ENCODE measurements at places on chromosomes 6 and 20.

DNA sequence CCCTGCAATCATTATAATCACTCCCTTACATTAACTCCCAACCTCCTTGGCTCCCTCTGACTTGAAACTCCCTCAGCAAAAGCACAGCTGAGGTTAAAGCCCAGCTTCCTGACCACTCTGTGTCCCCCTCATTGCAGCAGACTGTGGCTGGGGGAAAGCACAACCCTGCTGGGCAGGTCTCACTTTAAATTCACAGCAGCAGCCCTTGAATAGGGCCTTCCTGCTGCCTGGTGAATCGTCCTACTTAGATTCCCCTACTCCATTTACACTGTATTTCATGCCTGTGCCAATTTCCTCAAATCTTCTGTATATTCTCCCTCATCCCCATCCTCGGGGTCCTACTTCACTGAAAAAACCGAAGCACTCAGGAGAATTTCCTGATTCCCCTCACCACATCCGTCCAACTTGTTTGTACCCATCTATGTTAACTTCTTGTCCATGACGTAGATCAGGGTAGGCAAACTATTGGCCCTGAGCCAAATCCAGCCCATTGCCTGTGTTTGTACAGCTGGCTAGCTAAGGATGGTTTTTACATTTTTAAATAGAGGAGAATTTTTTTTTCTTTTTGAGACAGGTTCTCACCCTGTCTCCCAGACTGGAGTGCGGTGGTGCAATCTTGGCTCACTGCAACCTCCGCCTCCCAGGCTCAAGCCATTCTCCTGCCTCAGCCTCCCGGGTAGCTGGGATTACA lies 31.5 kb upstream of the GCM1 start:
- DNase-seq, result peak; percentile 22

DNA sequence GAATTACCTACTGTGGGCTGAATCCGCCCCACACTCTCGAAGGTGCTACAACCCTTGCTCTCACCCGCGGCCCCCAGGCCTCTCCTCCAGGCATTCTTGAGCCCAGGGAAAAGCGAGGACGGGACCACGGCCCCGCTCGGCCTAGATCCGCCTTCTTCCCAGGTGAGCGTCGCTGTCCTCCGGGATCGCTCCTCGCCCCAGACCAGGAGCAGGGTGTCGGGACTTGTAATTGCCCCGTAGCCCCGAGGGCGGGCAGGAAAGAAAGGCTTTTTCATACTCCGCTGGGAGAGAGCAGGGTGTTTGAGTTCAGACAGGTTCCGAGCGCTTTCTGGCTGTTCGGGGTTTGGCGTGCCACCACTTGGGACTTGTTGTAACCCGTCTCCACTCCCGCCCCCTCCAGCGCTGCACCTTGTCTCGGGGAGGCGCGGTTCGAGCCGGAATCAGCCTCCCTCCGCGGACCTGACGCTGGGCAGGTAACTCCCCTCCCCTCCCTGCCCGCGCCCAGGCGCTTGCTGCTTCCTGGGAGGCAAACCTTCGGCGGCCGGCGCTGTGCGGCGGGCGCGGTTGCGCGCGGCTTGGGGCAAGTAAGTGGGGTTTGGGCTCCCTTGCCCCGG lies at the start of gene FAM83B:
FAM83B (plus strand) TSS at position 529 of the 614 bp plus-strand sequence. CDS start 23,476 bp downstream, outside the sequence.
- DNase-seq, result no peak

DNA sequence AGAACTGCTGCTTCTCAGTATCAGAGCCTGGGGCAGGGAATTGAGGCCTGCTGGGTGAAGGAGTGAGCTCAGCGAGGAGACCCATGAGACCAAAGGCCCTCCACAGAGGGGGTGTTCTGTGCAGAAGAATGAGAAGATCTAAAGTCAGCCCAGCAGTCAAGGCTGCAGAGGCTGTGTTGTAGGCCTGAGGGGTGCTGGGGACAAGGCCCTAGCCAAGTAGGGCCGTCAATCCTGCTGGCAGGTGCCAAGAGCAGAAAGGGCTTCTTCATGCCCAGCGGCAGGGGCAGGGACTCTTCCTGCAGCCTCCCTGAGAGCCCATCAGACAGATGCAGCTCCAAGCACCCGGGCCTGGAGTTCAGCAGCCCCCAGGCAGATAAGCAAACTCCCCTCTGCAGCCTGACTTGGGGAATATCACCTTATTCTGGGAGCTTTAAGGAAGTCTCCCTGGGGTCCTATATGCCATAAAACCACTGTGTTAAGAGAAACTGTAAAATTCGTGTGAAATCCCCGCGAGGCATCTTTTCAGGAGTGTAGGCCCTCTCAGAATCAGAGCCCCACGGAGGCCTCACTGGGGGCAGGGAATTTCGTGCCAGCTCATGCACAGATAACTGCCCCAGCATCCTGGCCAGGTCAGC lies 9.0 kb downstream of the CCDC167 start:
- DNase-seq, result no peak

DNA sequence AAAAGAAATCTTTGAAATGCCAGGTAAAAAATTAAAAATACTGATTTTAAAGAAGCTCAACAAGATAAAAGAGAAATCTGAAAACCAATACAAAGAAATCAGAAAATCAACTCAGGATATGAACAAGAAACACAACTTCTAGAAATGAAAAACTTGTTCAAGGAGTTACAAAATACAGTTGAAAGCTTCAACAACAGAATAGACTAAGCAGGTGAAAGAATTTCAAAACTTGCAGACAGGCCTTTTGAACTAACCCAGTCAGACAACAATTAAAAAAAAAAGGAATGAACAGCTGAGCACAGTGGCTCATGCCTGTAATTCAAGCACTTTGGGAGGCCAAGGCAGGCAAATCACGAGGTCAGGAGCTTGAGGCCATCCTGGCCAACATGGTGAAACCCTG lies 57.8 kb downstream of the PDSS2 start:
- no peak for DNase-seq

- DNase-seq, result no peak
Observed at GRCh38 chr6:65170273-65170672, 536.8 kb downstream of the EYS start.

- no peak for DNase-seq
Observed at GRCh38 chr6:150636808-150637207, 37.1 kb downstream of the PLEKHG1 start.

DNA sequence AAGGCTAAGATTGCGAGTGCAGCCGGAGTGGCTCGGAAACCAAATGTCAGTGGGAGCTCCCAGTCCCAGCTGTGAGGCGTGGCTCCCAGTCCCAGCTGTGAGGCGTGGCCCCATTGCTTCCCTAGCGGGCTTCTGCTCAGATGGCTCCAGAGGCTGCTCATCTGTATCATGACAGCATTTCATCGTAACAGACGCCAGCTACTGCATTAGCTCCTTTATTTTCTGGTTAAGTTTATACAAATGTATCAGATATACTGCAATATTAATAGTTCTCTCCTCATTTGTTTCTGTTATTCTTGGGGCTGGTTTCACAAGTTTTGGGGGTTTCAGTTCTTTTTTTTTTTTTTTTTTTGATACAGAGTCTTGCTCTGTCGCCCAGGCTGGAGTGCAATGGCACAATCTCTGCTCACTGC lies 34.7 kb upstream of the TBXT start:
- no peak for DNase-seq

- DNase-seq, result no peak
Observed at GRCh38 chr20:37223053-37223452, 38.6 kb downstream of the GHRH start.

- DNase-seq, result no peak
Observed at GRCh38 chr6:12586721-12587480, 129.7 kb upstream of the PHACTR1 start.

GRCh38 chr20:31496761-31497295 lies 17.4 kb upstream of the HM13 start:
- no peak for DNase-seq

GRCh38 chr6:37492991-37493660 lies 6.6 kb downstream of the CCDC167 start:
- no peak for DNase-seq

GRCh38 chr6:34970488-34970887 lies 81.4 kb downstream of the ANKS1A start:
- no peak for DNase-seq

GRCh38 chr6:170087941-170088581 lies 202.8 kb downstream of the DLL1 start:
- DNase-seq, result peak; percentile 68

- no peak for DNase-seq
Observed at GRCh38 chr20:40954521-40955165, 74.0 kb upstream of the TOP1 start.

DNA sequence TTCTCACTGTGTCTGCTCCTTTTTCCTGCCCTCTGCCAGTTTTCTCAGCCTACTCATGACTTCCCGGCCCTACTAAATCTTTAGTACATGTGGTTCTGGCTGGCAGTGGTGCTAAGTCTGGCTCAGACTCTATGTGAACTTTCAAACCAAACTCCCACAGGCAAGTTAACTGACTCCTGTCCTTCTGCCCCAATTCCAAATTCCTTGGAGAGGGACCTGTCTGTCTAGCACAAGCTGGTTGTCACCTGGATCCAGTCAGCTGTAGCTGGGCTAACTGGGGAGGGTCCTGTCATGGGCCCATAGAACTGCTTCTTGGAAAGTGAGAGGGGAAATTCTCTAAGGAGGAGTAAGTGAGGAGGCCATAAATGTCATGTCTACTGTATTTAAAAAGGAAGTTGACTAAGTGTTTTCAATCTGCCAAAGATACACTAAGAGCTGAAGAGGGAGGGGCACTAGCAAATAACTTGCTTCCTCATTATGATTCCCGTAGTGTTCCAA lies 240.1 kb downstream of the KCNQ5 start:
- no peak for DNase-seq

DNA sequence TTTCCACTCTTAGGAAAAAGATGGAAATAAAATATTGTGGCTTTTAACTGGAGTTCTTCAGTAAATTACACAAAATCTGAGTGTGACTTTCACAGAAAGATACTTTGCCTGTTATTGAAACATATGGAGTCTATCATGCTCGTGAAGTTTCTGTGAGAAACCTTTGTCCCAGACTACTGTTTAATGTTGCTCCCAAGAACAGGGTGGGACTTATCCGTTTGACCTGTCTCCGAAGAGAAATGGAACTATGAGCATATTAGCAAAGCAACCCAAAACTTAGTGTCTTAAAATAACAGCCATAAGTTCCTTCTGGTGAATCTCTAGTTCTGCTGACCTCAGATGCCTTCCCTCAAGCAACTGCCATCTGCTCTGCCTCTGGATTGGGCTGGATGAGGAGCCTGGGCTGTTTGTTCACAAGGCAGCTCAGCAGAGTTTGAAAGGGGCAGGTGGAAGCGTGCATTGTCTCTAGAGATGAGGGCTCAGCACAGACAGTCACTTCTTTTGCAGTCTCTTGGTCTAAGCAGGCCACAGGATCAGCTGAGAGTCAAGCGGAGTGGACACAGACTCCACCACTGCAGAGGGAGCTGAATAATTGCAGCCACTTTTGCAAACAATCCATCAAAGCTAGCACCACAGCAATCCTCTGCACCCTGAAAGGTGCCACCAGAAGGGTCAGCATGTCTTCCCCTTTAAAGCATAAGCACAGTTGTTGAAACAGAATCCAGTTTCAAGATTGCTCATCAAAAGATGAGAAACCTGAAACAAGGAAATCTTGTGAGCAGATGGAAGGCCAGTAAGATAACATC lies 52.8 kb downstream of the MYB start:
- no peak for DNase-seq

DNA sequence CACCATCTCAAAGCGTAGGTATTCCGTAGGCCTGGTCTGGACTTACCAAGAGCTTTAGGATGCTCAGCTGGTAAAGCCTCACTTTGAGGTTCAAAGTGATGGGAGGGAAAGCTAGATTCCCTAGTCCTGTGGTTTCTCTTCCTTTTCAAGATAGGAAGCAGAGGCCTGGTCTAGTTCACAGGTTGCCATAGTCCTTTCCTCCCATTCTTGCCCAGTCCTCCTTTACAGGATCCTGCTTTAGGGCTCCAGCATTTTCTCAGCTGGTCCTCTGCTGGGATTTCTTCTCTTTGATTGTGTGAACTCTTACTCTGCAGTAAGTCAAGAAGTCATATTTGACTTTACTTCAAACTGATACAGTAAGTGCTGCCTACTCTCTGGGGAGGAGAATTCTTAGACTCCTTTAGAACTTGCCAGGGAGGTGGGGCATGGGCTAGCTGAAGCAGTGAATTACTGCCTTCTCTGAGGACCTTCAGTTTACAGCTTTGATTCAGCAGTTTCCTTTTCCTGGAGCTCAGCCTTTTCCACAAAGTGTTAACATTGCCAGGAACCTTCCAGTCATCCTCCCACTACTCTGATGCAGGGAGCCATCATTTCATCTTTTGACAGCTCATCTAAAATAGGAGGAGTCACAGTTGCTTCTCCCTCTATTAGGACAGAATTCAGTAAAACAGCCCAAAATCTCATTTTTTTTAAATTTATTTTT lies 42.8 kb upstream of the PLCG1 start:
- DNase-seq, result no peak

- no peak for DNase-seq
Observed at GRCh38 chr20:50426866-50427718, 83.1 kb upstream of the PTPN1 start.

DNA sequence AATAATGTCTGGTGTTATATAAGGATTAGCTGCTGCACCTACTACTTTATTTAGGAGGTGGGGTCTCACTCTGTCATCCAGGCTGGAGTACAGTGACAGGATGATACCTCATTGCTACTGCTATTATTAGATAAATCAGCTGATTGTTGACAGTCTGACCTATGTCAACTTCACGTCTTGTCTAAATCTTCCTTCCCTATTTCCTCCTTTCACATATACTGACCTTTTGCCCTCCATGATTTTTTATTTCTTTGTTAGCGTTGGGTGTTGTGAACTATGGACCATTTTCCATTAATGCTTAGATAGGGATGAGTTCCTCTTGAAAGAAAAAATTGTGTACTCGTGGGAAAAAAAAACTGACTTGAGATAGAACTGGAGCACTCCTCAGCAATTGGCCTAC lies 109.9 kb upstream of the BEND6 start:
- DNase-seq, result no peak

GRCh38 chr6:155228546-155229166 lies 35.2 kb upstream of the CLDN20 start:
- DNase-seq, result no peak

- DNase-seq, result no peak
Observed at GRCh38 chr20:8212286-8212685, 80.2 kb downstream of the PLCB1 start.

DNA sequence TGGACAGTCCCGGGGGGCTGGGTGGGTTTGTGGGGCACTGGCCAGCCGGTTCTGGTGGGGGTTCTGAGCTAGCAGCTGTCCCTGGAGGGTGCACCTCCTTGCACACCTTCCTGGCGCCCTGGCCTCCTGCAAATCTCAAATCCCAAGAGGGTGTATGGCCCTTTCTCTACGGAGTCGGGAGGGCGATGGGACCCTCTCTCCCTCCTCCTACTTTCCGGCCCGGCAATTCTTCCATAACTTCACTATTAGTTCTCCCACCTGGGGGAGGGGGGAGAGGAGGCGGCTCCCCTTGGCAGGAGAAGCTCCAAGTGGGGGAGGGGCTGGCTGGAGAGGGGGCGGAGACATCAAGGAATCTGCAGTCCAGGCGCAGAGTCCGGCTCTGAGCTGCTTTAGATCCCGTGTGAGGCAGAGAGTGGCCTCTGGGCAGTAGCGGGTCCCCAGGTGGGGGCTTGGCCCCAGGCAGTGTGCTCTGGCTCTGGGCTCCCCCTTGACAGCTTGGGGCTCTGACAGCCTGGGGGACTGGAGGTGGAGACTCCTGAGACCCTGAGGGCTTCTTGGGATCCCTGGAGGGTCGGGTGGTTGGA lies 1.4 kb upstream of the LAMA5 start:
- no peak for DNase-seq

All from activated naive CD8-positive, alpha-beta T cell treated with anti-CD3 and anti-CD28 coated beads, Interleukin-2, amount 50 U/mL, for 24 hours (primary cell).